Stimulated activated CD8-positive, alpha-beta memory T cell treated with anti-CD3 and anti-CD28 coated beads, Interleukin-4, amount 100 ng/mL, for 1 hour (primary cell): ENCODE measurements at places on chromosomes 2 and 18.

GRCh38 chr2:45776160-45776955 is 124.9 kb downstream of the PRKCE start:
- DNase-seq: no peak

DNA sequence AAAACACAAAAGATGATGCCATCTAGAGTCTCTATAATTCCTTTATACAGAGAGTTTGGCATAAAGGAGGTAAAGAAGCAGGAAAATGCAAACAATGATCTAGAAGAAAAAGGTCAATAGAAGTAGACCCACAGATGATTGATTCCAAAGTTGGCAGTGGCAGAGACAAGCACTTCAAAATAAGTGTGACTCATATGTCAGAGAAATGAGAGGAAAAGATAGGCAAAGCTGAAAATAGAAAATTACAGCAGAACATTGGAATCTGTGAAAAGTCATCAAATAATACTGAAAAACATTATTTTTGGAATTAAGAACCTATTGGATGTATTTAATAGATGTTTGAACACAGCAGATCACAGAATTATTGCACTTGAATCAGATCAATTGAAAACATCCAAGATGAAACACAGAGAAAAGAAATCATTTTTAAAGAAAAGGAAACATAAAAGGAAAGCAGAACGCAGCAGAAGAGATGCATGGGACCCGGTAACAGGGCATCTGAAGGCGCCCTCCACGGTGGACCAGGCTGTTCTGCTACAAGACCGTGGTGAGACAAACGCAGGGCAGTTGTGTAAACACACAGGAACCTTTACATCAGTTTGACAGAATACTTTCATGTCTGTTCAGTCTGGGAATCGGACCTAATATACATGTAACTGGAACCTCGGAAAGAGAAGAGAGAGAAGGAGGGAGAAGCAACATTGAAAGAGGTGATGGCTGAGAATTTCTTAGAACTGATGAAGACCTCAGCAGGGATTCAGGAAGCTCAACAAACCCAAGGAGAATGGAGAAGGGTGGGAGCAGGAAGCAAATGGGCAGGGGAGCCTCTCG is 74.6 kb upstream of the GPC1 start:
- no peak for DNase-seq

DNA sequence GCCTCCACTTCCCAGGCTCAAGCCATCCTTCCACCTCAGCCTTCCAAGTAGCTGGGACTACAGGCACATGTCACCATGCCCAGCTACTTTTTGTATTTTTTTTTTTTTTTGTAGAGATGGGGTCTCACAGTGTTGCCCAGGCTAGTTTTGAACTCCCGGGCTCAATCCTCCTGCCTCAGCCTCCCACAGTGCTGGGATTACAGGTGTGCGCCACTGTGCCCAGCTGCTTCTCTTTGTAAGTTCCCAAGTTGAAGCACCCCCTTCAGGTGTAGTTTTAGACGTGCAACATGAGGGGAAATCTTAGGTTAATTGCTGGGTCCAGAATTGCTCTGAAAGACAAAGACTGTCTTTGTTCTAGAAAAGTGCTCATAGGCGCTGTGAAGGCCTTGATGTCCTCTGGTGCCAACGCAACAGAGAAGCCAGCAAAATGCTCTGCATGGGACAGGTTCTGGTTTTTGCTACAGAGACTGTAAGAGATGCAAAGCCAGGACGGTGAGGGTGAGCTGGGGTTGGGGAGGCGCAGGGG is 46.6 kb downstream of the RRM2 start:
- no peak for DNase-seq

DNA sequence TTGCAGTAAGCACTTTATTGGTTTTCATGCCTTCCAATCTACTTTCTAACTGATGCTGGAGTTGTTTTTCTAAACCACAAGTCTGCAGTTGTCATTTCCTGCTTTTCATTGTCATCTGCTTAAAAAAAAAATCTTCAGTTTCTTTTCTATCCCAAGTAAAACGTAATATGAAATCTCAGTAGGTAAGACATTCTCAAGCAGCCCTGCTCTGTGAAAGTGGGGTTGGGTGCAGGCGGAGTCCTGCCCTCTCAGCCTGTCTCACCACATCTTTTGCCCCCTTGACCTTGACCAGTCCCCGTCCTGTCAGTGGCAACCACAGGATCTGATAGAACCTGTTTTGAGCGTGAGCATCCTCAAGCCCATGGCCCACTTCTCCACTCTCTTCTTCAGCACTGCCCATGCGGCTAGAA is 80.0 kb upstream of the CPO start:
- DNase-seq: no peak

- no peak for DNase-seq
These were observed 28.8 kb downstream of the STEAP3 start for GRCh38 chr2:119252186-119253113.

- no peak for DNase-seq
These were observed 93.3 kb downstream of the COL5A2 start for GRCh38 chr2:189086250-189086649.

GRCh38 chr2:95026471-95027368 is 1.2 kb downstream of the MAL start:
- no peak for DNase-seq

DNA sequence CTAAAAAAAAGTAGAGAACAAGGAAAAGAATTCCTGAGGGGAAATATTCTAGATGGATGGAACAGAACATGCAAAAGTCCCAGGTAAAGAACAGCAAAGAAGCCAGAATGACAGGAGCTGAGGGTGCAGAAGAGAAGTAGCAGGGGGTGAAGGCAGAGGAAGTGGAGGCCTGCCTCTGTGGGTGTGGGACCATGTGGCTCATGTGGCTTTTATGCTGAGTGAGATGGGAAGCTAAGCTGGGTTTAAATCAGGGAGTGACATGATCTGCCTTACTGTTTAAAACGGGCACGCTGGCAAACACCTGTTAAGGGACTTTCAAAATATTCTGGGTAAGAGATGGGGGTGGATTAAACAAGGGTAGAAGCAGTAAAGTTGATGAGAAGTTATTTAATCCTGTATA is 40.0 kb downstream of the GKN2 start:
- peak; percentile 8 for DNase-seq

- no peak for DNase-seq
These were observed 145.6 kb downstream of the AGAP1 start for GRCh38 chr2:235639428-235639773.

GRCh38 chr2:223894968-223895367 is 50.2 kb downstream of the WDFY1 start:
- no peak for DNase-seq

GRCh38 chr18:63132819-63133200 is 186.8 kb downstream of the BCL2 start:
- DNase-seq: no peak

DNA sequence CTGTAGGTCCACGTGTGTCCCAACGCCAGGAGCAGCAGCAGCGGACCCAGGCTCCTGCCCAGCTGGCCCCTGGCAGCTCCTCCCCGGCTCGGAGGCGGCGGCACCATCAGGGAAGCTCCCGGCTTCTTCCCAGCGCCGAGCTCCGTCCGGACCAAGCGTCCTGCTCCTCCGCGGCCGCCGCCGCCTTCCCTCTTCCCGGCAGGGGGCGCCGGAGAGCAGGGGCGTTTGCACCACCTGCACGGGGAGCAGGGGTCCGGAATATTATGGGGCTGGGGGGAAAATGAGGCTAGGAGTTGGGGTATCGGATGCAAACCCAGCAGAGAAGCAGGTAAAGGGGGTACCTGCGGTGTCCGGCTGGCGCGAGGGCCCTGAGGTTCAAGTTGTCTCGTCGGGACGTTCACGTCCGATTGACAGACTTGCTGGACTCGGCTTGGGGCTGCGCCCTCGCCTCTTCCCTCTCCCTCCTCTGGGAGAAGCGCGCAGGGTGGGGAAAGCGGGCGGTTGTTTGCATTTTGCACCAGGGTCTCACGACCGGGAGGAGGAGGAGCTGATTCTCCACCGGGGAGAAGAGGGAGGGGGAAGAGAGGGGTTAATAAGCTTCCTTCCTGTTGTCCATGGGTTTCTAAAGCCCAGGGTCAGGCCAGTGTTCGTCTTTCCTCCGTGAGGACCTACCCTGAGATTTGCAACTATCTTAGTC is at the start of gene CCBE1:
Gene CCBE1 (minus strand): TSS at position 188 of the 697 bp plus-strand sequence.
- no peak for DNase-seq

- no peak for DNase-seq
These were observed 200.3 kb downstream of the LOXHD1 start for GRCh38 chr18:46456691-46457090.

GRCh38 chr2:216554286-216554685 is 55.6 kb downstream of the RPL37A start:
- peak; percentile 3 for DNase-seq

DNA sequence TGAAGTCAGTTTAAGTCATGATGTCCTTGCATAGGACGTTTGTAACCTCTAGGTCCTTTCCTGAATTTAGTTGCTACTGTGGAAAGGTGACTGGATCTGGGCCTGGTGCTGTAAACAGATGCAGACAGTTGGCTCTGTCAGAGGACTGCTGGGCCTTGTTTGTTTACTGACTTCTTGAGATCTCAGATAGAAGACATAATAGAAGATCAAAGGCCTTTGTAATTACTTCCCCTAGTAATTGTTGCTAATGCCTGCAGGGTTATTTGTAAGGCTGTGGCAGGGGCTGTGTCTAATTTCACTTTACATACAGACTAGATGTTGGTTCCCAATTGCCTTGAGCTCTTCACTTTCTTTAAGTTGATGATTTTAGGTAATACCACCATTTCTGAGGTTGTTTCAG is 42.5 kb downstream of the LYPD6B start:
- no peak for DNase-seq

DNA sequence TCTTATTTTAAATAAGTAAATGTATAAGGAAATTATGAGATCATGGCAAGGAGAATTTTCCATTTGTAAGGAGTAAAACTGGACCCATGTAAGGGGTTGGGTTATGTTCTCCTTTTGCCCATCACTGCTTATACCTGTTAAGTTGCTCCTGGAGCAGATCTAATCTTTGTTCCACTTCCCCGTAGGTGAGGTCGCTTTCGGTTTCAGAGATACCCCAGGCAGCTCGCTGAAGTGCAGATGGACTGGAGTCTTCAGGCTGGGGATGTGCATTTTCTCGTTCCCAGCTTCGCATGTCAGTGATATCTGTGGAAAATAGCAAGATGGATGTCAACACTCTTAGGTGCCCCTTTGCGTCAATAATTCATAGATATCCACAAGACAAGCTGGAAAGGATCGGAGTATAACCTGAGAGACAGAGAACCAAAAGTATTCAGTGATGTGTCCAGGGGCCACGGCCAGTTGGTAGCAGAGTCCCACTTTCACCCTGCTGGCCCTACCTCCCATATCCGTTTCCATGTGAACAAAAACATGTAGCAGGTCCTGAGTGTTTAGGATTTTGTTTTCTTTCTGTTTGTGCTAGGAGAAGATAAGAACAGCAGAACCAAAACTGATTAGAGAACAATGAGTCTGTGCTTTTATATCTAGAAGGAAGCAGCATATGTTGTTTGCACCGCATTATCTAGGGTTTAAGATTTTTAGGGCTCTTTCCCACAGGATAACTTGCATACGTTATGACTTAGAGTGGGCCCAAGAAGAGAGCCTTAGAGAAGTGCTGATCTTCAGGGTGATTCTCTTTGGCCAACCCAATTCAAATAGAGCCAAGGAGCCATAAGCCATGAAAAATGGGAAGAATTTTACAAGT is 36.0 kb downstream of the GCA start:
- no peak for DNase-seq

- DNase-seq: no peak
These were observed 108.6 kb downstream of the CERS6 start for GRCh38 chr2:168564641-168565040.

DNA sequence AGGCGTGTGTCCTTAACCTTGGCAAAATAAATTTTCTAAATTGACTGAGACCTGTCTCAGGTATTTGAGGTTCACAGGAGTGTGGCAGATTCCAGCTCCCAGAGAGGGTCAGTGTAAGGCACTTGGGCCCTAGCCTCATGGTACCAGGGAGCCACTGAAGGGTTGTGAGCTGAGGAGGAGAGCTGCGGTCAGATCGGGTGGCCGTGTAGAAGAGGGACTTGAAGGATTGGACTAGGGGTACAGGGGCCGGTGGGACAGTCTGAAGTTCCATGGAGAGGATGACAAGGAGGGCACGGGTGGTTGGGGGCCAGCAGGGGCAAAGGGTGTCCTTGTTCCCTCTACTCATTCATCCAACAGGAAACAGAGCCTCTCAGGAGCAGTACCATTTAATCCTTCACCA is 327.0 kb upstream of the HS6ST1 start:
- DNase-seq: no peak

DNA sequence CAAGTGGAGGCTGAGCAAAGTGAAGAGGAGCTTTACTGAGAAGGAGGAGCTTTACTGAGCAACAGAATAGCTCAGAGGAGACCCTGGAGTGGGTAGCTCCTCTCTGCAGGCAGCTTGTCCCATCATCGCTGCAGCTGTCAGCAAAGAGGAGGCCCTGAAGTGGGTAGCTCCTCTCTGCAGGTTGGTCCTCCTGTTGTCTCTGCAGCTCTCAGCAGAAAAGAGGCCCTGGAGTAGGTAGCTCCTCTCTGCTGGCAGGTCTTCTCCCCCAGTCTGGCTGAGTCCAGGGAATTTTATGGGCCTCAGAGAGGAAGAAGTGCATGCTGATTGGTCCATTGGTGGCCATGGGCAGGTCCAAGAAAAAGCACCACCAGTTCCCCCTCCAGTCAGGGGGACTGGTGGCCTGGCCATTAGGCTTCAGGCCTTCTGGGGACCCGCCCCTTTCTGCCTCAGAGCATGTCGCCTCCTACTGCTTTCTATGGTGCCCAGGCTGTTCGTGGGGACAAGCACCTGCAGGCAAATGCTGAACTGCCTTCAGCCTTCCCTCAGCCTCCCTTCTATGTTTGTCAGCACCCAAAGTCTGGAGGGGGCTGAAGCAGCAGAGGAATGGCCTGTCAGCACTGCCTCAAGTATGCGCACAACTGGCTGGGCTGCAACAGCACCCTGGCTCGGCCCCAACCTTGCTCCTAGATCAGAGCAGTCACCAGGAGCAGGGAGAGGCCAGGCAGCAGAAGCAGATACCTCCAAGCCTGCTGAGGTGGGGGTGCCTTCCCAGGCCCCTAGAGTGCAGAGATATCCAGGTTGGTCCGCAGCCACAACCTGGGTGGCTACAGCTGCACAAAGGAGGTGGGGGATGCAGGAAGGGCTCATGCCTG is 5.9 kb downstream of the ZSCAN30 start:
- no peak for DNase-seq

GRCh38 chr2:124689348-124689747 is 664.3 kb downstream of the CNTNAP5 start:
- no peak for DNase-seq

GRCh38 chr2:154350911-154351310 is 347.6 kb upstream of the KCNJ3 start:
- no peak for DNase-seq

- DNase-seq: no peak
These were observed 232.7 kb downstream of the MBD2 start for GRCh38 chr18:53991805-53992204.

DNA sequence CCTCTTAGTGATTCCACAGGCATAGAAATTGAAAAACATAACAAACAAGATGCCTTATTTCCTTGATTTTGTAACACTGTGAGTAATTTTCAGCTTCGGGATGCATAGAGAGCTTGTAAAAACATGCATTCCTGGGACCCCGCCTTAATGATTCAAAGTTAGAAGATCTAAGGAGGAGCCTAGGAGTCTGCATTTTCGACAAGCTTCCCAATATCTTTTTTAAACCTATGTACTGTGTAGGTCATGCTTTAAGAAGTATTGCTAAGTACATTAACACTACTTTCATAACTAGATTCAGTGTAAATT is 109.8 kb upstream of the ZNF516 start:
- no peak for DNase-seq
